ENCODE measurements at places on chromosomes 4 and X. TPM values are rescaled to one million over a fixed set of nuclear protein-coding genes. Genes with fewer than 3 reads are reported as not detected.

Gene SLC6A14
- total RNA-seq, result not detected

Gene GABRG1
- not detected for total RNA-seq

Gene KCND1
- 0.96 TPM for total RNA-seq

Gene PAQR3
- 6.4 TPM for total RNA-seq

Gene FAM184B
- 0.02 TPM for total RNA-seq

Gene KIT
- not detected for total RNA-seq

Gene EXOC1L
- not detected for total RNA-seq

Gene SEPTIN11
- 27.7 TPM for total RNA-seq

Gene XAGE3
- not detected for total RNA-seq

Gene COX7B2
- total RNA-seq, result not detected

Gene NAA11
- total RNA-seq, result not detected

Gene ASB9
- 21.0 TPM for total RNA-seq

Gene MOSPD2
- total RNA-seq, result 7.1 TPM

Gene ADGRG4
- total RNA-seq, result not detected

Gene INPP4B
- 4.8 TPM for total RNA-seq

Gene KLB
- 0.08 TPM for total RNA-seq

Gene LAS1L
- 67.0 TPM for total RNA-seq

Gene GPR82
- not detected for total RNA-seq

Gene SOD3
- not detected for total RNA-seq

Gene CLDN22
- total RNA-seq, result not detected

Gene GPM6B
- total RNA-seq, result 0.09 TPM

Gene C4orf51
- total RNA-seq, result not detected

Gene TLR6
- 2.3 TPM for total RNA-seq

Gene CAMK2D
- 12.6 TPM for total RNA-seq

Gene VCX
- not detected for total RNA-seq

Gene TMEM185A
- 27.8 TPM for total RNA-seq

Gene PRRG3
- total RNA-seq, result not detected

Gene TCP11X2
- total RNA-seq, result not detected

Gene VCX3A
- total RNA-seq, result not detected

Gene IRAK1
- 217 TPM for total RNA-seq

Gene FDCSP
- not detected for total RNA-seq

Gene EREG
- total RNA-seq, result 18.5 TPM

Gene UGT2B17
- not detected for total RNA-seq

Gene SMIM43
- total RNA-seq, result 0.16 TPM

Gene HS3ST1
- total RNA-seq, result 0.59 TPM

Gene HSFX2
- 0.27 TPM for total RNA-seq

Gene MTTP
- not detected for total RNA-seq

Gene L1CAM
- total RNA-seq, result 18.2 TPM

Gene SHROOM4
- not detected for total RNA-seq

Gene APOOL
- total RNA-seq, result 8.4 TPM

Gene CHRNA9
- total RNA-seq, result 1.0 TPM

Gene NPNT
- 0.35 TPM for total RNA-seq

Gene SSX2B
- total RNA-seq, result not detected

Gene TENM3
- total RNA-seq, result 0.86 TPM

Gene NDNF
- not detected for total RNA-seq

Measured in A549 treated with Mapracorat at 1 μM for 4 hours (cell line).